NCI-H1436 treated with DMSO at 0.1 percent for 48 hours (cell line): ENCODE measurements at places on chromosomes 12 and 14.

DNA sequence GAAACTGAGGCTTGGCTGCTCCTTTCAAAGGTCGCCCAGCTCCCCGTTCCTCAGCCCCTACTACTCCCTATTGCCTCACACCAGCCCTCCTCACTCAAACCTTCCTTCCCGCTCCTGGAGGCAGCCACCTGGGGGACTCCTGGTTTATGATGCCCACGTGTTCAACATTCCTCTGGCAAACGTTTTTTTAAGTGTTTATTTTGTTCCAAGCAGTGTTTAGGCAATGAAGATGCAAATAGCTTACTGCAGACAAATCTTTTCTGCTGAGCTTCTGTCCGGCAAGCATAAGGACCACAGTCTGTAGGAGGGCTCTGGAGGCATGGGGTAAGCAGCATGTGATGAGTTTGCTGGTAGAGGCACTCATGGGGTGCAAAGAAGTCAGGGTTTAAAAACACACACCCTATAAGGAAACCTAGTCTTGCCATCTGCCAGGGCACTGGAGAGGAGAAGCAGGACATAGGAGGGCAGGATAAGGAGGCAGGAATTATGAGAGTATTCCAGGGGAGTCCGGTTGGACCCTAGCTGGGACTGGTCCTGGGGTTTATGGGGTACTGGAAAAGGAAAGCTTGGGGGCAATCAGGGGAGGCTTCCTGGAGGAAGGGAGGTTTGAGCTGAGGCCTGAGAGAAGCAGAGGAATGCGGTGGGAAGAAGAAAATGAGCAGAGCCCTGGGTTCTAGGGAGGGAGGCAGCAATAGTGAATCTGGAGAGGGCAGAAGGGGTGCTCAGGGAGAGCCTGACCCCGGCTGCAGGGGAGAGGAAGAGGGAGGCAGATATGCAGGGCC lies 123.3 kb downstream of the NCOR2 start:
- no peak for DNase-seq

- DNase-seq: no peak
Observed at GRCh38 chr12:46524778-46525177, 152.2 kb upstream of the SLC38A2 start.

- no peak for DNase-seq
Observed at GRCh38 chr14:67875175-67876006, 55.8 kb downstream of the RAD51B start.

GRCh38 chr12:57782243-57782607 lies 362 bp upstream of the TSFM start:
- DNase-seq: no peak

- no peak for DNase-seq
Observed at GRCh38 chr12:111455448-111456320, 50.0 kb downstream of the SH2B3 start.

DNA sequence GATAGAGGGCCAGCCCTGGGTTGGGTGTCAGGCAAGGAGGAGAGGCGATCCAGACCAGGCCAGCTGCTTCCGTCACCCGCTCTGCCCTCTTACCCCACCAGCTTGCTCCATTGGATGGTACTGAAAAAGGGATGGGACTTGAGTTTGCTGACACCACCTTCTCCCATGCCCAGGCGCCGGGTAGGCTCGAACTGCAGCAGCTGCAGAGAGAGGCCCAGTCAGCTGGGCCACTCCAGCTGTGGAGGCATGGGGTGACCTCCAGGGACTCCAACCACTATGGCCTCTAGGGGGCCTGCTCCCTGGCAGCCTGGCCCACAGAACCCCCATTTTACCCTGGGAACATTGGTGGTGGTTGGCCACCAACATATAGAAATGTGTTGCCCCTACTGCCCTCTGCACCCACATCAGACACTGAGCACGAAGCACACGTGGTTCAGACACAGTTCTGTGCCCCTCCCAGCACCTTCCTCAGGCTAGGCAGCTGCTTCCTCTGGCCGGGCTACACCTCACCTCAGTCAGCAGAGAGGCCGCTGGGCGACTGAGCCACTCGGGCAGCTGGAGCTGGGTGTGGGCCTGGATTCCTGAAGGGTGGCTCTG lies 16.0 kb downstream of the RPS6KL1 start:
- DNase-seq: no peak
